ENCODE measurements at places on chromosomes 2 and 18. TPM values are rescaled to one million over a fixed set of nuclear protein-coding genes. Genes with fewer than 3 reads are reported as not detected.

- no peak for DNase-seq
Observed at GRCh38 chr2:62014102-62014501, 108.6 kb downstream of the COMMD1 start.

DNA sequence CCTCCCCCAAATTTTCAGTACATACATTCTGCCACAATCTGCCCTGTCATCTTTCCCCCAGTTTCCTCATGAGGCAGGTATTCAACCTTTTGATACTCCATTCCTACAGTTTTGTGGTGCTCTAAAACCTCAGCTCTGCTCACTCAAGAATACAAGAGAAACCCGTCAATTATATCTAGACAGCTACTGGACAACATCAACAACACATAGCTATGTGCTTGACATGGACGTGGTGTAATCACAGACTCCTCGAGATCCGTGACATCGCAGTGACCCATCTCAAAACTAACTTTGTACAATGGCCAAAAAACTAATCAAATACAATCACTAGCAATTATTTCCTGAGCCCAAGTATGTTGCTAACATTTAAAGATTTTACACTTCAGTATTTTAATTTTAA lies 23.6 kb downstream of the WDSUB1 start:
- DNase-seq, result no peak

DNA sequence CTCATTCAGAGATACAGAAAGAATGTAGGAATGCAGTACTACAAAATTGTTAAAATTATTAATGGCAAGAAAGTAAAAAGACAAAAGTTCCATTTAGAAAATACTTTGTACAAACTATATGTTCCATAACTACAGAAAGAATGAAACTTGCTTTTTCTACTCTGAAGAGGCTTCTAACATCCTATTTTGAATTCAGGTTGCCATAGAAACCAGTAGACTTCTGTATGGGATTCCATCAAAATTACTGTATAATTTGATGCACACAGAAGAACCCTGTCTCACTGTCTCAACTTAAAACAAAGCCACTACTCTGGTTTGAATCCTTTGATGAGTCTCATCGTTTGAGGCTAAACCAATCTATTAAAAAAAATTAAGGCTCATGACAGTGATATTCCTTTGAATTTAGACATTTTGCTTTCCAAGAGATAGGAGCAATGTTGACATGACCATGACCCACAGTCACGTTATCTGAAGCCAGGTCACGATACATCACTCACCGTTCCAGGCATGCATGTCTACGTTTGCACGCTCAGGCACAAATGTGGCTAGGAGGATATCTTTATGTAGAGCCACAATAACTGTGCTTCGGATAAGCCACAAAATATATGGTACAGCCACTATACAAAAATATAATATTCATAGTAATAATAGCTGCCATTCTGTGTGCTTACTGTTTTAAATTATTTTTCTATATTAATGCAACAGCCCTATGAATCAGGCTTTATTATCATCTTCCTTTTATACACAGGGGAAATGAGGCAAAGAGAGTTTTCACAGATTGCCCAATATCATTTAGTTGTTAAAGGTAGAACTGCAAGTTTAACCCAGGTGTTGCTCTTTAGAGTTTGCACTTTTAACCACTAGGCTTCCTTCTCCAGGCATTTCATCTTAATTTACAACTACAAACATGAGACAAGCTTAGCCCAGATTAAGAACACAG lies 82.4 kb downstream of the CACNB4 start:
- no peak for DNase-seq

MAL gene
- total RNA-seq, result 29.4 TPM

GRCh38 chr2:160419776-160420505 lies 73.7 kb downstream of the RBMS1 start:
- no peak for DNase-seq

- no peak for DNase-seq
Observed at GRCh38 chr2:118340103-118340502, 251.8 kb downstream of the INSIG2 start.

GRCh38 chr18:75639472-75639831 lies 211.9 kb upstream of the SMIM21 start:
- DNase-seq, result no peak

DNA sequence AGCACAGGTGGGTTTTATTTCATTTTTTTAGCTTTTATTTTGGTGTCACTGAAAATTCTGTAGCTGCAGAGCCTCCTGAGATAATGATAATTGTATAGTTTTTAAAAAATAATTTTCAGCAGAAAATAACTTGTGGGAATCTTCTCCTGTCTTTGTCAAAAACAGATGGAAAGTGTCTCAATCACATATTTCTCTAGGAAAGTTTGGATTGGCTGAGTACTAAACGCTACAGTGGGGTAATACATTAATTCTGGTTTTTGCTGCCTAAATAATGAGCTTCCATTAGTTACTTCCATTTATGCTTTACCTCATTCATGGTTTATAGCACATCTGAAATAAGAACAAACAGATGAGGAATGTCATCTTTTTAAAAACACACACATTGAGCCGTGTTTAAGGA lies 2.2 kb downstream of the TWIST2 start:
- no peak for DNase-seq

DNA sequence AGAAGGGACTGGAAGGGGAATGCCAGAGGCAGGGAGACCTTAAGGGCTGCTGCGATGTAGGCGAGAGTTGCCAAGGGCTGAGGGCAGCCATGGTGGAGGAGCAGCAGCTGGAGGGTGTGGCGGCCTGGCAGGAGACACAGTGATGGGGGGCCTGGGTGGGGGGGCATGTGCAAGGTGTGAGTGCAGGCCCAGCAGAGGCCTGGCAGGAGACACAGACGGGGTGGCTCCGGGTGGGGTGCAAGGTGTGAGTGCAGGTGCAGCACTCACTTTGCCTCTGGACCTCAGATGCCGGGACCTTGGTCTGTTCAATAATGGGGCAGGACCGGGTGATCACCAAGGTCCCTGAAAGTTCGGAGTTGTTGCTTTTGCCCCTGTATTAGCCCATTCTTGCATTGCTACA lies 76.2 kb upstream of the ODC1 start:
- peak; percentile 37 for DNase-seq

IL1A gene
- not detected for total RNA-seq

DNA sequence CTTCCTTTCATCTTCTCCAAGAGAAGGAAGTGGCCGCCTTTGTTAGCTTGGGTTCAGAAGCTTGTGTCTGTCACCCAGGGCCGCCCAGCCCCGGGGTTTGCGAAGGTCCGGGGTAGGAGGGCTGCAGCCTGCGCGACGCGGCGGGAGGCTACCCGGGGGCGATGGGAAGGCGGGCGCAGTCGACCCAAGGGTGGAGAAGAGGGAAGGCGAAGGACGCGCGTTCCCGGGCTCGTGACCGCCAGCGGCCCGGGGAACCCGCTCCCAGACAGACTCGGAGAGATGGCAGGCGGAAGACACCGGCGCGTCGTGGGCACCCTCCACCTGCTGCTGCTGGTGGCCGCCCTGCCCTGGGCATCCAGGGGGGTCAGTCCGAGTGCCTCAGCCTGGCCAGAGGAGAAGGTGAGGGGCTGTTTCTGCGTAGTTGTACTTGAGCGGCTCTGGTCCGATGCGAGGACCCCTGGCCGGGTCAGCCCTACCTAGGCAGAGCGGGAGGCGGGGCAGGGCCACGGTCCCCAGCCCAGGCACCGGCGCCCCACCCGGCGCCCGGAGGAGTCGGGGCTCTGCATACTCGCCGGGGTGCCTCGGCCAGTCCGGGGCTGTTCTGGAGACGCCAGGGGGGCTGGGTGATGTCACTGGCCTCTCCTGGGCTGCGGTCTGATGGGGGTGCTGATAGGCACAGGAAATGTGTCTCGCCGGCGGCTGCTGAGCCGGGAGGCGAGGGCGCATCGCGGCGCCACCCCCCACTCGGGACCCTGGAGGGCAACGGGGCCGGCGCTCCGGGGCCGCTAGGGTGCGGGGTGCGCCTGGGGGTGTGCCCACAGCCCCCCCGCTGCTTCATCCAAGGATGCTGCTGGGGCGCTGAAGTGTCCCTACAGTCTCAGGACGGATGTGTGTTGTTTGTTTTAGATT lies at the start of gene QPCT:
Gene QPCT, plus strand, starts transcription at position 178 of the 909 bp plus-strand sequence. Its CDS starts 102 bp downstream, at position 280.
- peak; percentile 89 for DNase-seq

LBX2 gene
- not detected for total RNA-seq

- peak; percentile 91 for DNase-seq
Observed at GRCh38 chr2:19362755-19363473, 4.5 kb upstream of the OSR1 start.

- DNase-seq, result no peak
Observed at GRCh38 chr2:188986839-188987238, 12.7 kb downstream of the COL3A1 start.

DNA sequence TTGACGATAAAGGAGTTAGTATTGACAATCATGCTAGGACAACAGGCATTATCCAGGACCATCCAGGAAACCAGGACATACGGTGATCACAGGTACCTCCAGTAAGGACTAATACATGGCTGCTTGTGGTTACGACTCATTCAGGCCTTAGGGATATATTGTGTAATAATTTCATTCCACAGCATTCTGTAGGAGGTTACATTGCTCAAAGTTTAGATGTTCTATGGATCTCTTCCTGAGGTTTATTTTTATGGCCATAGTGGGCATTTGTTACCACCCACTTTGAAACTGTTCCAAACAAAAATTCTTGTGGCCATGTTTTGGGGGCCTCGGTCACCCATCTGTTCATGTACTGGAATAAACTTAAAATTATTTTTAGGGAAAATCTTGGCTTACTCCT lies 431.6 kb downstream of the METTL4 start:
- no peak for DNase-seq

- no peak for DNase-seq
Observed at GRCh38 chr2:191629001-191629453, 48.9 kb upstream of the NABP1 start.

TUBB8B gene
- total RNA-seq, result not detected

- no peak for DNase-seq
Observed at GRCh38 chr2:143824791-143825190, 695.1 kb downstream of the ZEB2 start.

CYTIP gene
- total RNA-seq, result 2.1 TPM

- DNase-seq, result no peak
Observed at GRCh38 chr2:101305035-101305434, 3.5 kb downstream of the RNF149 start.

GRCh38 chr2:237058423-237058822 lies 27.3 kb upstream of the COPS8 start:
- no peak for DNase-seq

- DNase-seq, result peak; percentile 91
Observed at GRCh38 chr2:25673300-25674076, at the start of gene DTNB. Gene DTNB (minus strand): TSS chr2:25673577. CDS start chr2:25652660, 20,917 bp downstream.

GRCh38 chr2:83615511-83615910 lies 843.6 kb downstream of the SUCLG1 start:
- DNase-seq, result no peak

DNA sequence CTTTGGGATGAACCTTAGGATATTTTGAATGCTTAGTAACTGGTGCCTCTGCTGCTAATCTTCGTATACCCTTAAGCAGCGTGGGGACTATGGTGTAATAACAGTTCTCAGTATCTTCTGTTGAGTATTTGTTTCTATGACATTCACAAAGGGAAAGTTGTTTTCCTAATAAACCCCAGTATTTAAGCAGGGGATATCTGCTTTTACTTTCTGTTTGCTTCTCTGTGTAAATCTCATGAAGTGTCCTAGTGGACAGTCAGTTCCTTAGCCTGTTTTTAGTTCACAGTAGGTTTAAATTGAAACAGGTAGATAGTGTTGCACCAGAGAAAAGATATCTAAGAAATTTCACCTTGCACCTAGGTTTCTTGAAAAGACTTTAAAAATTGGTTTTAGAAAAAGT lies 14.9 kb downstream of the KIAA1328 start:
- DNase-seq, result no peak

DNA sequence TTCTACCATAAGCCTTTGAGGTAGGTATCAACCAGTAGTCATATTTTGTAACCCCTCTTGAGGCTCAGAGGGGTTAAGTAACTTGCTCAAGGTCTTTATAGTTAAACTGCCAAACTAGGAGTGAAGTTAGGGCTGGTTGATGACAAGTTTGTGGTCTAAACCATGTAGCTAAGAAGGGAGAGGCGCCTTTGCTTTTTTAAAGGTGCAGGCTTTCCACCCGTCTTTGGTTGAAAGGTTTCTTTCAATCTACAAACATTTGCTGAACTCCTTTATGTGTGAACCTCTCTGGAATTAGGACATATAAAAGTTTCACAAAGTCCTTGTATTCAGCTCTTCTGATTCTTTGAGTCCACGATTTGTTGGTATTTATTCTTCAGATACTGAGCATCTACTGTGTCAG lies 2.4 kb upstream of the MTA3 start:
- no peak for DNase-seq

GRCh38 chr2:235195921-235196320 lies 244.1 kb downstream of the SH3BP4 start:
- no peak for DNase-seq

GRCh38 chr18:62736077-62736855 lies 20.9 kb downstream of the PHLPP1 start:
- DNase-seq, result no peak

DNA sequence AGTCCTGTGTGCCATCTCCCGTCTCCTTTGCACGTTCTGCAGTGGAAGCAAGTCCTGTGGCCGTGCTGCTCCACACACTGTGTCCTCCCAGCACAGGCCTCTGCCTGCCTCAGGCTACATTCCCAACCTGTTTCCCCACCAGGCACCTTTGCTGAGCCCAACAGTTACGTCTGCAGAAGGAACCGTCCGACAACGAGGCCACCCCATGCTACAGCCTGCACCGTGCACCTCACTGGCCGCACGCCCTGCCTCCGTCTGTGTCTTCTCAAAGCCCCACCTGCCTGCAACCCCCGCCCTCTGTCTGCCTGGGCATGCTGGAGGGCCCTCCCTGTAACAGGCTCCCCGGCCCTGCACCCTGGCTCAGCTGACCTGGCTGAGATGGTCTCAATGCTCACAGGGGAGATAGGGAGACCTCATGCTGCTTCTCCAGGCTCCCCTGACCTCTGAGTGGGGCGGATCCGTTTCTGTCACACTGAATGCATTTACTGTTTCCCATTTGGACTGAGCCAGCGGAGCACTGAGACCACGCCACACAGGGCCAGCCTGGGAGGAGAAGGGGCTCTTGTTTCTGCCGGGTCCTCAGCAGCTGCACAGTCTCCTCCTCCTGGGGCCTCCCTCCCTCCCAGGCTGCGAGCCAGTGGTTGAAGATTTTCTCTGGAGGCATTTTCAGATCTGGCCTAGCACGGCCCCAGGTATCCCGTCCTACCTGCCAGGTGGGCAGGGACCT lies 109.1 kb upstream of the OTOS start:
- DNase-seq, result peak; percentile 77

- DNase-seq, result no peak
Observed at GRCh38 chr2:190693533-190694232, 44.8 kb downstream of the NAB1 start.

- peak; percentile 64 for DNase-seq
Observed at GRCh38 chr2:173881461-173881860, 83.7 kb downstream of the SP3 start.

Measured in suprapubic skin (tissue), 4 donors.